Foreskin keratinocyte (primary cell): ENCODE measurements at places on chromosomes 12 and 14.

GRCh38 chr12:43337571-43338444 is 214.2 kb downstream of the ADAMTS20 start:
- DNase-seq = peak; percentile 11

GRCh38 chr12:14664434-14665023 is 31.9 kb downstream of the GUCY2C start:
- DNase-seq = no peak

- DNase-seq = peak; percentile 98
Measured at GRCh38 chr14:68941820-68942219, 37.3 kb downstream of the ACTN1 start.

- no peak for DNase-seq
Measured at GRCh38 chr12:47134005-47134404, 54.2 kb upstream of the AMIGO2 start.

DNA sequence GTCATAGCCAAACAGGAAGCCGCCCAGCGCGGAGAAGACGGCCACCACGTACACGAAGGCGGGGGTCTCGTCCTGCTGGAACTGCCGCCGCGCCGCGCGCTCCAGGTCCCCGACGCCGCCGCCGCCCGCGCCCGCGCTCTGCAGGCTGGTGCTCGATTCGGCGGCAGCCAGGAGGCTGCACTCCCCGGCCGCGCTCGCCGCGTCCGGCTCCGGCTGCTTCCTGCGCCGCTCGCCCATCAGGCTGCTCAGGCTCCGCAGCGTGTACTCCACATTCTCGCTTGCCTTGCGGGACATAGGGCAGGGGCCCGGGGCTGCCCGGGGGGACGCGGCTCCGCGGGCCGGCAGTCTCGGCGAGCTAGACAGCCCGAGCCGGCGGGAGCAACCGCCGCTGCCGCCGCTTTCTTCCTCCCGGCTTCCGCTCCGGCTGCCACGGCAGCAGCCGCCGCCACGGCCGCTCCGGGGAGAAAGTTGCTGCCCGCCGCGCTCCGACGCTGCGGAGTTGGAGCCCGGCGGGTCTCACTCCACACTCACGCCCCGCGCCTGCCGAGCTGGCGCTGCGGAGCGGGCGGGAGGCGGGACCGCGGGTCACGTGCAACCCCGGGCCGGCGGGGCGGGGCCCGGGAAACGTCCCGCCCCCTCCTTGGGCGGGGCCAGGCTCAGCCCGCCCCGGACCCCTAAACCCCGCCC is at the start of gene SLC2A13:
TSS of gene SLC2A13 (minus strand) at position 567 of the 687 bp plus-strand sequence. CDS start at position 294, 273 bp downstream.
- peak; percentile 46 for DNase-seq

DNA sequence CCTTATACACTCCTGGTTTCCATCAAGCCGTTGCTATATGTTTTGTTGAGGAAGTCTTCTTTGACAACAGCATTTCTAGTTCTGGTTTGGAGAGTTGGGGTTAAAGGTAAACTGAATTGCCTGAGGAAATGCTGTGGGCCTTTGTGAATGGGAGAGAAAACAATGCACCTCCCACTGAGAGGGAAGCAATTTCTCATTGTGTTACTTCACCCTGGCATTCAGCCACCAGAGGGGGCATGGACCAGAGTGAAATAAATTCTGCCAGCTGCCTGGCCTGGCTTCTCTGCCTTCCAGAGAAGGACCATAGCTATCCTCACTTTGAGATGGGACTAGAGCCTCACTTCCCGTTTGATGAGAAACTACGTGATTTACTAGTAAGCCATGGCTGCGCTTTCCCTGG is 475.3 kb downstream of the EGLN3 start:
- DNase-seq = peak; percentile 7
